ENCODE measurements at places on chromosomes 1 and 21.

- DNase-seq, result no peak
These were observed 213.8 kb downstream of the SIPA1L2 start for GRCh38 chr1:232416026-232416568.

- DNase-seq, result no peak
These were observed 31.6 kb downstream of the VN1R5 start for GRCh38 chr1:247287460-247287859.

DNA sequence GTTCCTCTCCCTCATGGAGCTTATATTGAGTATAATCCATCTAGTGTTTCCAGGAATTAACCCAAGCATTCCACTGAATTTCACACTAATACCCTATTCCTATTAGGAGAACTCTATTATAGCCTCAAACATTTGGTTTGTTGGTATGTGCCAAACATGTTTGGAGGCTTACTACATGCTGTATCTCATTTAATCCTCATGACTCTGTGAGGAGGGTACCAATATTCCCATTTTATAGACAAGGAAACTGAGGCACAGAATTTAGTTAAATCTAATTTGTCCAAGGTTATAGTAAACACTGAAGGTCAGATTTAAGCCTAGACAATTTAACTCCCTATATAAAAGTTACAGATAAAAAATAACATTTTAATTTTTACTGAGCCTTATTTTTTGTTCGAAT lies 9.1 kb downstream of the FLVCR1 start:
- DNase-seq, result no peak

DNA sequence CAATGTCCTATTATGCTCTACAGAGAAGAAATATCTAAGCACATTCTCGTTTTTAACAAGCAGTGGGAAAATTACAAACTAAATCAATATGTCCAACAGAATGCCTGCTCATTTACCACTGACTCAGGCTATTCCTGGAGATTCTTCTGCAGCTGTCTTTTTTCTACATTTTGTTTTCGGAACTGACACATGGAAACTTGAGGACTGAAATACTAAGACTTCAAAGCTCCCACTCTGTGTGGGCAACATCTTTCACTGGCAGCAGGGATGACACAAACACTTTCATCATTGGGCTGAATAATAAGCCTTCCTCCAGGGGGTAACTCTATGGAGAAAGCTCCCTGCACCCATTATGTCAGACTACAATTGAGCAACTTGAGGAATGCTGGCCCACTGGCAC lies 175.5 kb upstream of the NCAM2 start:
- no peak for DNase-seq

DNA sequence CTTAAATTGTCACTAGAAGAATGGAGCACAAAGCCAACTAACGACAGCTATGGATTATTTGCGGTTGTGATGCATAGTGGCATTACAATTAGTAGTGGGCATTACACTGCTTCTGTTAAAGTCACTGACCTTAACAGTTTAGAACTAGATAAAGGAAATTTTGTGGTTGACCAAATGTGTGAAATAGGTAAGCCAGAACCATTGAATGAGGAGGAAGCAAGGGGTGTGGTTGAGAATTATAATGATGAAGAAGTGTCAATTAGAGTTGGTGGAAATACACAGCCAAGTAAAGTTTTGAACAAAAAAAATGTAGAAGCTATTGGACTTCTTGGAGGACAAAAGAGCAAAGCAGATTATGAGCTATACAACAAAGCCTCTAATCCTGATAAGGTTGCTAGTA lies 13.5 kb downstream of the USP1 start:
- DNase-seq, result no peak

- DNase-seq, result no peak
These were observed 590.8 kb upstream of the PRMT6 start for GRCh38 chr1:106465666-106466065.

DNA sequence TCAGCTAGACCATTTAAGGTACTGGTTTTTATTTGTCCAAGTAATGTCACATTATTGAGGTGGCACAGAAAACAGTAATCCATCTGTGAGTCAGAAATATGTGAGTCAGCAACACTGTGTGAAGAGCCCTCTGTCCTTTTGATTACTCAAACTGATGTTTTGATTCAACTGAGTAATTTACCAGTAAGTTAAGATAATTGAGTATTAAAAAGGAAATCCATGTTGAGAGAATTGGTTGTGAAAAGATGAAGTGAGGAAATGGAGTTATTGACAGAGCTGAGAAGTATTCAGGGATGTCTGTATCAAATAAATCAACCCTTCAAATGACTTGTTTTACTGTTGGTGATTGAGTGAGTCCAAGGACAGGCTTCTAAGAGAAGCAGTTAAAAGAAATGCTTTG lies 302.7 kb upstream of the SGIP1 start:
- DNase-seq, result no peak

- no peak for DNase-seq
These were observed 24.8 kb downstream of the ADGRB2 start for GRCh38 chr1:31739346-31739745.

GRCh38 chr1:11320153-11320936 lies 47.3 kb downstream of the UBIAD1 start:
- no peak for DNase-seq

- no peak for DNase-seq
These were observed 2.2 kb upstream of the G0S2 start for GRCh38 chr1:209672705-209673630.
